ENCODE measurements at places on chromosomes 7 and 10.

- DNase-seq = no peak
Observed at GRCh38 chr10:95542761-95543160, 18.4 kb downstream of the SORBS1 start.

DNA sequence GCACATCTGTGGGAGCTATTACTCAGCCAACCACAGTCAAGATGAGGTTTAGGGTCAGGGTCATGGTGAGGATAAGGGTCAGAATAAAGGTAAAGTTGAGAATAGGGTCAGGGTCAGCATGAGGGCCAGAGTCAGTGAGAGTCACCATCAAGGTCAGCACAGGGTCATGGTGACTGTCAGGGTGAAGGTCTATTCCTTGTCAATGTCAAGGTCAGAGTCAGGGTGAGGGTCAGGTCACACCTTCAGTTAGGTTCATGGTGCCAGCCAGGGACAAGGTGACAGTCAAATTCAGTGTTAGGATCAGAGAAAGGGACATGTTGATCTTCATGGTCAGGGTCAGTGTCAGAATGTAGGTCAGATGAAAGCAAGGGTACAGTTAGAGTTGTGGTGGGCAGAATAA lies 14.1 kb downstream of the MRPS24 start:
- DNase-seq = no peak

DNA sequence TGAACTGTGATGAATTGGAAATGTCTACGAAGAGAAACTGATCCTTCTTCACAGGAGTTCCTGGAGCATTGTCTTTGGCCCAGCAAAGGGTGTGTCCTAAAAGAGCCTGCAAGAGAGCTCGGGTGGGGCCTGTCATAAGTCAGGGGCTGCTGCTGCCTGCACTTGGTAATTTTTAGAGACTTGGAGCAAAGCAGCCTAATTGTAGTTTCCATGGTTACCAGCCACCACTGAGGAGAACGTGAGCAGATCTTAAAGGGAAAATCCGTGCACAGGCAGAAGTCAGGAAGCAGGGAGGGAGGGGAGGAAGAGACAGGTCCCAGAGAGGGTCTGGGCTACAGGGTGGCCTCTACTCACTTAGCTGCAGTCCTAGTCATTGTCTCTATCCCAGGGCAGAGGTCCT lies 463.6 kb downstream of the PLXNA4 start:
- DNase-seq = no peak

DNA sequence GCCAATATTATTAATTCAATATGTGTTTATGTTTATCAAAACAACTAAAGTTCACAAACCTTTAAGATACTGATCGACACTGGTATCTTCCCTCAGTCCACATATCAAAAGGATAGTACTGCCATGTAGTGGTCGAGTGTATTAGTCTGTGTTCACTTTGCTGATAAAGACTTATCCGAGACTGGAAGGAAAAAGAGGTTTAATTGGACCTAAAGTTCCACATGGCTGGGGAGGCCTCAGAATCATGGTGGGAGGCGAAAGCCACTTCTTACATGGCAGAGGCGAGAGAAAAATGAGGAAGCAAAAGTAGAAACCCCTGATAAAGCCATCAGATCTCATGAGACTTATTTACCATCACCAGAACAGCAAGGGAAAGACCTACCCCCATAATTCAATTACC lies 325.4 kb upstream of the PHF14 start:
- no peak for DNase-seq

GRCh38 chr7:82015751-82016150 lies 245.9 kb upstream of the HGF start:
- no peak for DNase-seq

GRCh38 chr10:110851020-110851612 lies 20.6 kb upstream of the PDCD4 start:
- no peak for DNase-seq

DNA sequence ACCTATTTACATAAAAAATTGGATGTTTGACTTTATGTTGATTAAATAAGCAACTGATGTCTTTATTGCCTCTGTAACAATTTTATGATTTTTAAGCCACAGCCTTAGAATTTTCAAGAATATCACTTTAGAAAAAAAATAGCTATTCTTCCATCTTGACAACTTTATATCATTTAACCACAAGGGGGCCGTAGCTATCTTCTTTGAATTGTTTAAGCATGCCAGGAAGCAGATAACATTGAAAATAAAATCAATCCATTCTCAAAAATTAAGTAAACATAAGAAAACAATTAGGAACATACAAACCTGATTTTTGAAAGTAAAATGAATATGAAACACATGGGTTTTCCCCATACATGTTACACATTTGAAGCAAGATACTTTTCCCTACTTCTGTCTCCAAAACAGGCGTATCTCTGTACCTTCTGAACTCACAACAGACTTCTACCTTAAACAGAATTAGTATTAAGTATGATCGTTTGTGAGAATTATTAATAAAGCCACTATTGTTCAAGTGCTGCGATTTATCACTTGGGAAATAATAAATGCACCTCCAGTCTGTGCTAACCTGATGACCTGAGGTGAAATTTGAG lies 209.0 kb downstream of the CACNA2D1 start:
- no peak for DNase-seq

- DNase-seq = no peak
Observed at GRCh38 chr7:123727071-123727837, 21.5 kb downstream of the WASL start.

- no peak for DNase-seq
Observed at GRCh38 chr10:4136121-4136520, 351.1 kb upstream of the KLF6 start.

- DNase-seq = no peak
Observed at GRCh38 chr7:69232445-69233376, 365.6 kb upstream of the AUTS2 start.

- peak; percentile 63 for DNase-seq
Observed at GRCh38 chr10:79243181-79244067, 103.8 kb upstream of the PPIF start.

GRCh38 chr7:151905353-151905752 lies 28.4 kb upstream of the PRKAG2 start:
- no peak for DNase-seq

- DNase-seq = no peak
Observed at GRCh38 chr10:10910634-10911033, 107.0 kb upstream of the CELF2 start.

DNA sequence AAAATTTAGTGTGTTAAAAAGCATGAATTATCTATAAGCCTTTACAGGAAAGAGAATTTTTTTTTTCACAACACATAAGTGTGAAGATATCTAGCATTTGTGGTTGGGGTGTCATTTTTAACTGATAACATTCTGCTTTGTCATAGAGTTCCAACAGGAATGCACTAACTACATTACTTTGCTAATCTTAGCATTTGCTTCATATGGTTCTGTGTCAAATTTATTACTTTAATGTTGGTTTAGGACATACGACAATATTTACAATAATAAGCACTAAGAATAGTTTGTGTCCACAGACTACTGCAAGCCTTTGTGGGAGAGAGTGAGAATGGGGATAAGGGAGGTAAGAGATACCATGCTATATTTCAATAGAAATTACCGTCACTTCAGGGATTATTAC lies 40.6 kb upstream of the MAGI2 start:
- no peak for DNase-seq

- DNase-seq = no peak
Observed at GRCh38 chr7:3128857-3129490, 85.3 kb upstream of the CARD11 start.

- DNase-seq = no peak
Observed at GRCh38 chr7:88586219-88586618, 173.3 kb upstream of the ZNF804B start.

All from activated naive CD8-positive, alpha-beta T cell treated with anti-CD3 and anti-CD28 coated beads for 36 hours (primary cell).